Myocyte (in vitro differentiated cells): ENCODE measurements at places on chromosomes 7 and 10. TPM values are rescaled to one million over a fixed set of nuclear protein-coding genes. Genes with fewer than 3 reads are reported as not detected.

The NUTM2D gene
- 2.5 and 3.1 TPM in 2 replicates for total RNA-seq

- no peak for DNase-seq
Measured at GRCh38 chr7:49487830-49488140, 285.7 kb upstream of the VWC2 start.

The GSTO2 gene
- total RNA-seq, result not detected in 2 replicates

- peak; percentile 76 for DNase-seq
Measured at GRCh38 chr10:33015761-33016547, 57.9 kb upstream of the ITGB1 start.

The ADGRA1 gene
- 3.6 and 16.8 TPM in 2 replicates for total RNA-seq
